ENCODE measurements at places on chromosomes 2 and 18.
A peak's percentile ranks its signal among the peaks of the same experiment; 100 is the strongest.

- DNase-seq: no peak
Measured at GRCh38 chr18:65859075-65859474, 108.3 kb downstream of the CDH7 start.

- no peak for DNase-seq
Measured at GRCh38 chr2:64760128-64760527, 106.4 kb upstream of the SERTAD2 start.

DNA sequence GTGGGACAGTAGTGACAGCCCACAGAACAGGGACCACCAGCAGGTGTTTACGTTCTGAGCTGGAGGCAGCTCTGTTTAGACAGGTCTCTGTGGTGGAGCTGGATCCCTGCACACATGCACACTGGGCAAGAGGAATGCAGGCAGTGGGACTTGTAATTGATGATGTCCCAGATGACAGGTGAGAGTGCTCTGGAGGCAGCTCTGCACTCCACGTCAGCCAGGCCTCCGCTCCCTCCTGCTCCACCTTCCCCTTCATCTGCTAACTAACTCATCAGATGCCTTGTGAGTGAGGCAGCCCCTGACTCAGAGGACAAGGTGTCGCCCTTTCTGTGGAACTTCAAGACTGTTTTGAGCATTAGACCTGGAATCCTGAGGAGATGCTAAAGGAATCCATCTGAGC is 53.2 kb downstream of the SH3YL1 start:
- DNase-seq: no peak

GRCh38 chr2:240626531-240627300 is 1.4 kb downstream of the GPR35 start:
- DNase-seq: peak; percentile 56

DNA sequence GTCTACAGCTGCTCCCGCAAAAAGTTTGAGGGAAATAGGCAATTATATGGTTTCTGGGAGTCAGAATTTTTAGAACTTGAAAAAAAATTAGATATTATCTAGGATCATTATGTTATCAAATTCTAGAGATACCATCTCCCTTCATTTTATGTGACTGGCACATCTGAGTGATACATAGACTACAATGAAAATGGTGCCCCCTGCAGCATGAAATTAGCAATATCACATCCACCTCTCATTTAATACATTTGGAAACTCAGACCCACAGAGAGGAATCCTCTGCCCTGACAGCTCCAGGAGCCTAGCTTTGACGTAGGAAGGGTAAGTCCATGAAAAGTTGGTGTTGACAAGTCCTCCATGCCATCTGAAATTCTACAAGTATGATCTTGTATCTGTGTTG is 381.6 kb downstream of the SUCLG1 start:
- DNase-seq: peak; percentile 3

DNA sequence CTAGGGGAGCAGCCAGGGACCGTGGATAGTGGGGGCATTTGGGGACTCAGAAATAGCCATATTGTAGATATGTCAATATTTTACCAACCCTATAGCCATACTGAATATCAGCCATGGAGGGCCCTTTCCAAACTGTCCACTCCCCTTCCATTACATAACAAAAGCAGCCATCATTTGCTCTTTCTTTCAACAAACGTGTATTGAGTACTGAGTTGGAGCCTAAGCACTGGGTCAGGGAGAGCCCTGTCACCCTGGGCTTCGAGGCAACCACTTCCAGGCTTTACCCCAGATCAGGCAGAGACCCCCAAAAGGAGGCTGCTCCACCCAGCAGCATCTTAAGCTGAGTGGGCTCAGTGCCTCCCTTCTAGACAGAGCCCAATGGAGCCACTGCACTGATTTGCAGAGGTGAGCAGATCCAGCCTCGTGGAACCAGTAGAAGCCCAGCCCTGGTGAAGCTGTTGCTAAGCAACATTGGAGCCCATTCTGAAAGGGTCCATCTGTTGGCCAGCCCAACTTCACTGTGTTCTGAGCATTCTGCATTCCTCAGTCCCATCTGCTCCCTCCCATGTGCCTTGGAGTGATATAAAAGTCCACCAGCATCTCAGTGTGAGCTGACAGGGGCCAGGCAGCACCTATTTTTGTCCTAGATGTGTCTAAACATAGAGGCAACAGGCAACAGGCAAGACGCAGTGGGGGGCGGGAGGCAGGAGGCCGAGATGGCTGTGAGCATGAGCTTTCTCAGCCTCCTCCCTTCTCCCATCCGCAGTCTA is 112.1 kb downstream of the PLB1 start:
- no peak for DNase-seq

- DNase-seq: peak; percentile 31
Measured at GRCh38 chr18:54127759-54128378, 96.6 kb downstream of the MBD2 start.

- no peak for DNase-seq
Measured at GRCh38 chr2:201058914-201059313, 12.6 kb downstream of the HYCC2 start.

DNA sequence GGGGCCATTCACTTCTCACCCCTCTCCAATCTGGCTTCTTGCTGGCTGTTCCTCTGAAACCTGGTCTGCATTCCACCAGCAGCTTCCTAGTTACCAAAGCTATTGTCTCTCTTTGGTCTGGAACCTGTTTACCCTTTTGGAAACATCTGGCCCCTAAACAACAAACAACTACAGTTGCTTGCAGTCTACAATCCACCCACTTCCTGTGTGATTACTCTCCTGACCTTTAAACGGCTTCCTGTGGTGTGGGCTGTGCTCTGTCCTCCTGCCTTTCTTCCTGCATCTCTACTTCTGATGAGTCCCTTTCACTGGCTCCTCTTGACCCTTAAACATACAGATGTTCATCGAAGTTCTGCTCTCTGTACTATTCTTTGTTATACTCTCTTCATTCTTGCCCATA is 303.8 kb downstream of the TDRD15 start:
- DNase-seq: no peak

DNA sequence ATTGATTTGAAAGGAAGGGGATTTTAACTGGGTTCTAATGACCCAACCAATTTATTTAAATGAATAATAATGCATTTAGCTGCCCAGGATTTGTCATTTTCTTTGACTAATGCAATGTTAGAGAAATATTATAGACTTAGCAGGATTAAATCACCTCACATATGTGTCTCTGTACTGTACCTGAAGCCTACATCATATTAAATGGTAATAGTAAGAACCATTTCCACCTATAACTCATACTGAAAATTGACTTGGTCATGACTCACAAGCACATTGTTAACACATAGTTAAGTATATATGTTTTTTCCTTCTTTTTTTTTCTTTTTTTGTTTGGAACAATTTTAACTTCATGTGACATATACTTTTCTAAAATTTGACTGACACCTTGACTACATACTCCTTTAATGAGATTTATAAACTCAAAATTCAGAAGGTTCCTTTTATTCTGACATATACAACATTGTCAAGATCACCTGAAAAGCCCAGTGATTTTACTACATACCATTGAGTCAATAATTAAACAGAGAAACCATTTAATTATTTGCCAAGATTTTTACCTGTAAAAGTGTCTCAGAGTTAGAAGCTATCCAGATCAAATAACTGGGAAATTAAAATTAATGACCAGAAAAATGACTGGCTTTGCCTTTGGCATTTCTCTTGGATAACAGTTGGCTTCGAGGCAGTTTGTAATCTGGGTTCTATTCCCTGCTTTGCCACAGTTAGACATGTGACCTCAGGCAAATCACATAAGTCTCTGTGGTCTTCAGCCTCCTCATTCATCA is 58.8 kb upstream of the CDC42EP3 start:
- DNase-seq: no peak

DNA sequence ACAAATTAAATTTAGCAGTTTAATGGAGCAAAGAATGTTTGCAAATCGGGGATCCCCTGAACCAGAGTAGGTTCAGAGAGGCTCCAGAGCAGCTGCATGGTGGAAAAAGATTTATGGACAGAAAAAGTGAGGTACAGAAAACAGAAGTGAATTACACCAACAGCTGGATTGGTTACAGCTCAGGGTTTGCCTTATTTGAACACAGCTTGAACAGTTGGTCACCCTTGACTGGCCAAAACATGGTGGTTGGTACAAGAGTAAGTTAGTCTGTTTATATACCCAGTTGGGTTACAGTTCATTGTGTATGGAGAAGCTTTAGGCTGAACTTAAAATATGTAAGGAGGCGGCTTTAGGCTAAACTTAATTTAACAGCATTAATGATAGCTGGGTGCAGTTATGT is 5.4 kb upstream of the CDCA7 start:
- DNase-seq: no peak

- no peak for DNase-seq
Measured at GRCh38 chr2:208047840-208048239, 22.5 kb upstream of the PLEKHM3 start.

- no peak for DNase-seq
Measured at GRCh38 chr2:230174466-230174865, 45.3 kb downstream of the SP110 start.

- no peak for DNase-seq
Measured at GRCh38 chr2:225017098-225017685, 25.1 kb downstream of the DOCK10 start.

GRCh38 chr2:34266908-34267697 is 668.0 kb upstream of the FAM98A start:
- no peak for DNase-seq

- no peak for DNase-seq
Measured at GRCh38 chr2:25854613-25855012, 23.7 kb downstream of the ASXL2 start.

- no peak for DNase-seq
Measured at GRCh38 chr2:168678153-168678853, 124.1 kb upstream of the NOSTRIN start.

- no peak for DNase-seq
Measured at GRCh38 chr2:68126561-68126960, 31.1 kb upstream of the PNO1 start.

- no peak for DNase-seq
Measured at GRCh38 chr18:72871091-72871490, 3.3 kb upstream of the NETO1 start.

GRCh38 chr18:37507239-37507638 is 58.4 kb downstream of the CELF4 start:
- DNase-seq: no peak

GRCh38 chr2:227248876-227249275 is 76.2 kb upstream of the MFF start:
- DNase-seq: no peak

GRCh38 chr2:36659872-36660312 is 36.6 kb upstream of the VIT start:
- no peak for DNase-seq

DNA sequence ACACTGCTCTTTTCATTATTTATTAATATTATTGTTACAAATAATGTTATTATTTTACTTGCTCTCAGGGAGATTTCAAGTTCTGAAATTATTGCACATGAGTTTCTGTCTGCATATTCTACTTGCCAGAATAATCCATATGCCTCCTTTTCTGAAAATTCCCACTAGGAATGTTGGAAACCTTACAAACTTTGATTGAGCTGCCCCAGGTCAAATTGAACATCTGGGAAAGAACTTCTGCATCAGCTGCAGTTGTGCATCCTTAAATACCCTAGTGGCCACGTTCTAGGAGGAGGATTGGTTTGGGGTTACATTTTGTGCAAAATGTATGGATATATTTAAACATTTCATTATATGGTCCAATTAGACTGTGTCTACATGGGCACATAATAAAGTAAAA is 1302.7 kb upstream of the PIK3C3 start:
- no peak for DNase-seq

DNA sequence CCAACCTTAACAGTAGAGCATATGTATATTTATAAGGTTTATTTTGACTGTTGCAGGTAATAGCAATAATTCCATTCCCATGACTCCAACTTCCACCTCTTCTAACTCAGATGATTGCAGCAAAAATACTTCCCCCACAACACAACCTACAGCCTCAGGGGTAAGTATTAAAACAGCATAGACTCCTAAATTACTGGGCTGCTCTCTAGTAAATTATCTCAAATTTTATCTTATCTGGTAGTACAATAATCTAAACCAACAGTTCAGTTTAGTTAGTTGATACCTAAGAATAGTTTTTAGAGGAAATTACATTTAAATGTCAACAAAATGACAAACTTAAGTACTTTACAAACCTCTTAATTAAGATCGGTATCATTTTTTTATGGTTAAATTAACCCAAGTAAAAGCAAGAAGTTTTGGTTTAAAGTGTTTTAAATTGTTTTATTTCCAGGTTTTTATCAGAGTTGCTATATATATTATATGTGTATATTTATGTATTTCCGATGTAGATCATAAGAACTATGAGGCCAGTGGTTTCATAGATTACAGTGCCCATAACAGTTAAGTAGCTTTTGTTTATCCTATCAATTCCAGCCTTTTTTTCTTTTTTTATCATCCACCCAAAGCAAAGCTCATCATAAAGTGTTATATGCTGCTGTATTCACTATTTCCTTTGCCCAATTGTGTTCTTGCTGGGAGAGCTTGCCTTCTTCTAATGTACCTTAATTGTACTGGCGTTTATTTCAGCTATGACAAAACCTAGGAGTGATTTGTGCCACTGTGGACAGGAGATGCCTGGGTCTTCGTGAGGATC is 13.7 kb downstream of the GATA6 start:
- DNase-seq: no peak

GRCh38 chr2:96203130-96204028 is 5.2 kb downstream of the STARD7 start:
- DNase-seq: no peak

- DNase-seq: no peak
Measured at GRCh38 chr2:120596191-120596811, 139.4 kb upstream of the GLI2 start.

DNA sequence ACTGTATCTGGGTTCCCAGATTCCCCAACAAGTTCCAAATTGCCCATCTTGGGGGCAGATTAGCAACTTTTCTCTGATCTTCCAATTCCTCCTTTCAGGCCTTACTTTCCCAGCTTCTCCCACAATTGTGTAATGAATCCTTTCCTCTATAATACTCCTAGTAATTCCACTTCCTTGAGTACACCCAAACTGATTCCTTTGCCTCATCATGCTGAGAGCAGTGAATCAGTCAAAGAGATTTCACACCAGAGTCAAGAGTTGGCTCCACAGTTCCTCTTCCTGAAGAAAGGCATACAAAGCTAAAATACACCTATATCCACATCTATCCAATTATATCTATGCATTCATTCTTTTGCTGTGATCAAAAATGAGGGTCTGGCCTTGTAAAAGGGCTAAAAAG is 28.6 kb upstream of the DAPL1 start:
- DNase-seq: no peak

DNA sequence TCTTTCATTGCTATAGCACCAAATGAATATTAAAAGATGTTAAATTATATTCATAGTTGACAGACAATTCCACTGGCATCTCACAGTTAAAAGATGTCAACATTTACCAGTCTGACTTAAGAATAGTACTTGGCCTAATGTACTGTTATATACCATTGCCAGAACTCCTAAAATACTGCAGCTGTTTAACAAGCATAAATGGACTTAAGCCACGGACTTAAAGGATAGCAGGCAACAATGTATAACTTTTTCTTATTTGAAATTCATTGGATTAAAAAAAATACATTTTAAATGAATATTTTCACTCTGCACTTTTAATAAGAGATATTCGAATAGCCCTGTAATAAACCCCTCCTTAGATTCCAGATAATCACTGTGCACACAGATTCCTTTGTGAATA is 3.8 kb downstream of the TCF4 start:
- DNase-seq: no peak
